Activated T-helper 9 cell treated with anti-CD3 and anti-CD28 coated beads, Interleukin-2, amount 50 U/mL, for 16 hours (primary cell): ENCODE measurements at places on chromosomes 1 and 21.

GRCh38 chr1:23591460-23592208, 32.3 kb upstream of the ID3 start:
- no peak for DNase-seq

DNA sequence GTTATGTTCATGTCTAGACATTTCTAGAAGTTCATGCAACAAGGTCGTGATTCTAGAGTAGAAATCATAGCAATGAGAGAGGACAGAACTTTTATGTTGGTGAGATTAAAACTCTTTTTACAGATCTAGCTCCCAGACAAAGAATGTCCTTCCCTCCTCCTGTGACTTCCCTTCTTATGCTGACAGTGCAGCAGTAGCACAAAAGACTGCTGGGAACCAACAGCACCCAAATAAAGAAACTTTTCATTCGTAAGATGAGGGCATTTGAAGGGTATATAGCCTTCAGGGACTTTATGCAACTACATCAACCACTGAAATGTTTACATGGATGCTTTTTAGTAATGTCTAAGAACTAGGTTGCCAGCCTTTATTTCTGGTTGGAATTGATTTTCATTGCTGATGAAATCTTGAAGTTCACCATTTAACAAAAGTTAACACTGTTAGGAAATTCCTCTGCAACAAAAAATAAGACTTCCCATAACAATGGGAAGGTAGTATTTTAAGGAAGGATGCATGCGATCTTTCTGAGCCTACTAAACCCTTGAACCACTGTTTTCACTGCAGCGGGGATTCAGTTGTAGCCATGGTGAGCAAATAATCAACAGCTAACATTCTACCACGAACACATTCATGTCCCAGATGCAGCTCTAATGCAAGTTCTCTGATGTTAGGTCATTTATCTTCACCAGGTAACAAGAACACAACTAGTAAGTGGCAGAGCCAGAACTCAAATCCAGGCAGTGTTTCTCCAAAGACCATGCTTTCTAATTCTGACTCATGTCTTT, 672.8 kb downstream of the PTPRC start:
- DNase-seq, result no peak

DNA sequence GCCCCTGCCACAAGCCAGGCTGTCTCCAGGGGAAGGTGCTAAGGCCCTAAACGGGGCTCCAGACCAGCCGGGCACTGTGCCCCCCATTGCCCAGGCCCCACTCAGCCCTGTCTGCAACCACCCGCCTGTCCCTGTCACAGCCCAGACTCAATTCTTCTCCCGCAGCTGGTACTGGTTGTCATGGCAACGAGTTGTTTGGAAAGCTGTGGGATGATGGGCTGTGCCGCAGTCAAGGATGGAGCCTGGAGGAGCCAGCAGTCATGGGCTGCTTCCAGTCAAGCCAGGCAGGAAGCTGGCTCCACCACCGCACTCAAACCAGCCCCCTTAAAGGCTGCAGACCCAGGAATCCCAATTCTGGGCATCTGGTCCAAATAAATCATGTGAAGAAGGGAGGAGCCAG, 4.2 kb downstream of the SPOCD1 start:
- DNase-seq, result no peak

GRCh38 chr1:183859831-183860230, 54.9 kb downstream of the RGL1 start:
- DNase-seq, result no peak

- no peak for DNase-seq
Observed at GRCh38 chr1:146020058-146021049, 1.2 kb downstream of the HJV start.

DNA sequence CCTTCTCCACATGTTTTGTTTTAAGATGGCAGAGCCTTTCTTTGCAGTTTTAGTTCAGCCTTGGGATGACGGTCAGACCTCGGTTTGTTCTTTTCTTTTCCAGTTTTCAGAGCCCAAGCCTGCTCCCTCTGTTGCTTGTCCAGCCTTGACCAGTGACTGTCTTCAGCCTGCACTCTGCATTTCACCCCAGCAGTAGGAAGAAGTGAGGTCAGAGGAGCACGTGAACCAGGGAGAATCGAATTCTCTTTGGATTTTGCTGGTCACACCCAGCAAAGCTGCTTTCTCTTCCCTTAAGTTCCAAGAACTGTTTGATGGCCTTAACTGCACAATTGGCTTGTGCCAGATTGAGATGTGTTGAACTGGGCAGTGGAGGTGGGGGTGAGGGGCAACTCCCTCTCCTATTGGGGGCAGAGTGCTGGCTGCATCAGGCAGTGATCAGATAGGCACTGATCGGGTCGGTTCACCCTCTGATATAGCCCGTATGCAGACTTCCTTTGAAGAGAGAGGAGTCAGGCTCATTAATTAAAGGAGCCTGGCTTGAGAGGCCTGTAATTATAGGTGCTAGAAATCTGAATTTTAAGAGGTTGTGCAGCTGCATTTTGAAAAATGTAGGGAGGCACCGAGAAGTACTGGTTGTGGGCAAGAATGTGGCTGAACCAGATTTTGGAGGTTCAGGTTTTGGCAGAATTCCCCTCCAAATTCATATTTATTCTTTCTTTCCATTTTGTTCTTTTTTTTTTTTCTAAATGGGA, 42.4 kb downstream of the PEX14 start:
- no peak for DNase-seq
